ENCODE measurements at places on chromosomes 2 and 18. TPM values are rescaled to one million over a fixed set of nuclear protein-coding genes. Genes with fewer than 3 reads are reported as not detected.

Gene CROCC2
- total RNA-seq: not detected

Gene APOB
- total RNA-seq: 0.34 TPM

Gene MARCO
- not detected for total RNA-seq

Gene INPP5D
- 4.2 TPM for total RNA-seq

Gene PCARE
- total RNA-seq: not detected

Gene PDE11A
- total RNA-seq: 0.62 TPM

Gene RAX
- total RNA-seq: 78.1 TPM

Gene TUBA3E
- total RNA-seq: not detected

Gene CARF
- total RNA-seq: 30.9 TPM

Gene ZNF2
- 5.1 TPM for total RNA-seq

Gene ANKRD44
- total RNA-seq: 3.4 TPM
